ENCODE measurements at places on chromosomes 11 and 22. TPM values are rescaled to one million over a fixed set of nuclear protein-coding genes. Genes with fewer than 3 reads are reported as not detected.

Gene SLC22A6
- total RNA-seq, result not detected

Gene FOLR2
- total RNA-seq, result not detected

Gene PDE2A
- total RNA-seq, result 0.24 TPM

Gene RCE1
- 27.0 TPM for total RNA-seq

Gene OR1S1
- total RNA-seq, result not detected

Gene YPEL4
- 0.13 TPM for total RNA-seq

Gene ART1
- not detected for total RNA-seq

Gene BTG4
- total RNA-seq, result not detected

Gene UPK3A
- total RNA-seq, result not detected

Gene ART5
- total RNA-seq, result 0.52 TPM

Gene RTCB
- 90.2 TPM for total RNA-seq

Gene POU2AF1
- not detected for total RNA-seq

Gene C11orf24
- total RNA-seq, result 76.9 TPM

Gene FAT3
- total RNA-seq, result 0.40 TPM

Gene OR51D1
- not detected for total RNA-seq

Gene DDI1
- not detected for total RNA-seq

Gene APOA4
- not detected for total RNA-seq

Gene ATG2A
- total RNA-seq, result 14.5 TPM

Gene PRRG4
- total RNA-seq, result not detected

Gene SLC22A8
- total RNA-seq, result not detected

Gene CHRDL2
- total RNA-seq, result not detected

Gene SYT8
- total RNA-seq, result not detected

Gene TREH
- not detected for total RNA-seq

Gene TCN2
- total RNA-seq, result 35.7 TPM

Gene FJX1
- total RNA-seq, result 16.7 TPM

Gene NOX4
- total RNA-seq, result 10.5 TPM

Gene GUCY1A2
- 0.40 TPM for total RNA-seq

Gene GLB1L3
- total RNA-seq, result not detected

Gene TOP3B
- total RNA-seq, result 30.0 TPM

Gene TSPAN32
- total RNA-seq, result not detected

Gene TMPRSS13
- not detected for total RNA-seq

Gene TUB
- 1.7 TPM for total RNA-seq

Gene KCNQ1OT1
- 0.39 TPM for total RNA-seq

Gene CALCA
- not detected for total RNA-seq

Gene LUZP2
- 1.5 TPM for total RNA-seq

Gene SLC35C1
- total RNA-seq, result 24.2 TPM

Gene XPNPEP3
- total RNA-seq, result 7.4 TPM

Gene VSIG10L2
- not detected for total RNA-seq

Measured in epithelial cell of alveolus of lung (primary cell).